IMR-90 (cell line): ENCODE measurements at places on chromosomes 13 and 19. TPM values are rescaled to one million over a fixed set of nuclear protein-coding genes. Genes with fewer than 3 reads are reported as not detected.

LPAR2 gene
- total RNA-seq = under 0.01 and 0.28 TPM in 2 replicates

FPR1 gene
- not detected in 2 replicates for total RNA-seq

SIGLEC5 gene
- not detected in 2 replicates for total RNA-seq

OR7C1 gene
- not detected in 2 replicates for total RNA-seq

APOC4 gene
- total RNA-seq = not detected in 2 replicates

AXL gene
- total RNA-seq = 444 and 466 TPM in 2 replicates

EBI3 gene
- total RNA-seq = 0.28 and 0.36 TPM in 2 replicates

EPN1 gene
- total RNA-seq = 19.0 and 21.9 TPM in 2 replicates

PLEKHJ1 gene
- 31.7 and 33.1 TPM in 2 replicates for total RNA-seq

LGALS7B gene
- total RNA-seq = not detected in 2 replicates

ZNF486 gene
- 4.1 and 6.9 TPM in 2 replicates for total RNA-seq

SH2D3A gene
- total RNA-seq = under 0.01 TPM in 1 of 2 replicates, not detected in the other

ZNF426 gene
- total RNA-seq = 25.0 and 30.1 TPM in 2 replicates

SUPT5H gene
- 75.3 and 86.9 TPM in 2 replicates for total RNA-seq

ITPKC gene
- total RNA-seq = 7.7 and 8.6 TPM in 2 replicates

ZNF560 gene
- 0.90 and 1.1 TPM in 2 replicates for total RNA-seq

URI1 gene
- total RNA-seq = 43.2 and 95.8 TPM in 2 replicates

SOHLH2 gene
- 0.18 and 0.28 TPM in 2 replicates for total RNA-seq

SHD gene
- not detected in 2 replicates for total RNA-seq

SPRED3 gene
- total RNA-seq = 0.56 and 0.90 TPM in 2 replicates

EBPL gene
- 57.9 and 78.6 TPM in 2 replicates for total RNA-seq

ATP7B gene
- 2.2 and 2.7 TPM in 2 replicates for total RNA-seq

FLT3LG gene
- total RNA-seq = 0.56 and 0.90 TPM in 2 replicates

FREM2 gene
- total RNA-seq = not detected in 2 replicates

PRRG2 gene
- under 0.01 and 0.54 TPM in 2 replicates for total RNA-seq

EXOC3L2 gene
- total RNA-seq = not detected in 2 replicates

C19orf85 gene
- not detected in 2 replicates for total RNA-seq

KLK2 gene
- not detected in 2 replicates for total RNA-seq

TSC22D1 gene
- 30.8 and 52.2 TPM in 2 replicates for total RNA-seq

MARCHF2 gene
- total RNA-seq = 48.6 and 58.8 TPM in 2 replicates

CYP4F12 gene
- total RNA-seq = not detected in 2 replicates

ZNF541 gene
- total RNA-seq = not detected in 2 replicates

GDF15 gene
- total RNA-seq = 5.6 and 10.3 TPM in 2 replicates

WDR88 gene
- total RNA-seq = not detected in 2 replicates

SARS2 gene
- total RNA-seq = 8.3 and 10.8 TPM in 2 replicates

CNFN gene
- total RNA-seq = not detected in 2 replicates

CAPN12 gene
- 0.18 TPM in 1 of 2 replicates, not detected in the other for total RNA-seq

ZNF99 gene
- not detected in 2 replicates for total RNA-seq

FCER2 gene
- not detected in 2 replicates for total RNA-seq

ZNF90 gene
- total RNA-seq = 0.28 and 0.36 TPM in 2 replicates

ATP4A gene
- total RNA-seq = not detected in 2 replicates

WDR87 gene
- total RNA-seq = not detected in 2 replicates

DNAJC15 gene
- total RNA-seq = 7.0 and 12.5 TPM in 2 replicates

ZNF221 gene
- 10.3 and 10.6 TPM in 2 replicates for total RNA-seq

PBX4 gene
- 0.90 and 1.4 TPM in 2 replicates for total RNA-seq

DPF1 gene
- total RNA-seq = 3.2 and 4.2 TPM in 2 replicates

ZSCAN5B gene
- not detected in 2 replicates for total RNA-seq

SIGLEC12 gene
- total RNA-seq = not detected in 2 replicates

CIRBP gene
- total RNA-seq = 226 and 299 TPM in 2 replicates
